NCI-H524 treated with DMSO at 0.1 percent for 48 hours (cell line): ENCODE measurements at places on chromosomes 2 and 18.

DNA sequence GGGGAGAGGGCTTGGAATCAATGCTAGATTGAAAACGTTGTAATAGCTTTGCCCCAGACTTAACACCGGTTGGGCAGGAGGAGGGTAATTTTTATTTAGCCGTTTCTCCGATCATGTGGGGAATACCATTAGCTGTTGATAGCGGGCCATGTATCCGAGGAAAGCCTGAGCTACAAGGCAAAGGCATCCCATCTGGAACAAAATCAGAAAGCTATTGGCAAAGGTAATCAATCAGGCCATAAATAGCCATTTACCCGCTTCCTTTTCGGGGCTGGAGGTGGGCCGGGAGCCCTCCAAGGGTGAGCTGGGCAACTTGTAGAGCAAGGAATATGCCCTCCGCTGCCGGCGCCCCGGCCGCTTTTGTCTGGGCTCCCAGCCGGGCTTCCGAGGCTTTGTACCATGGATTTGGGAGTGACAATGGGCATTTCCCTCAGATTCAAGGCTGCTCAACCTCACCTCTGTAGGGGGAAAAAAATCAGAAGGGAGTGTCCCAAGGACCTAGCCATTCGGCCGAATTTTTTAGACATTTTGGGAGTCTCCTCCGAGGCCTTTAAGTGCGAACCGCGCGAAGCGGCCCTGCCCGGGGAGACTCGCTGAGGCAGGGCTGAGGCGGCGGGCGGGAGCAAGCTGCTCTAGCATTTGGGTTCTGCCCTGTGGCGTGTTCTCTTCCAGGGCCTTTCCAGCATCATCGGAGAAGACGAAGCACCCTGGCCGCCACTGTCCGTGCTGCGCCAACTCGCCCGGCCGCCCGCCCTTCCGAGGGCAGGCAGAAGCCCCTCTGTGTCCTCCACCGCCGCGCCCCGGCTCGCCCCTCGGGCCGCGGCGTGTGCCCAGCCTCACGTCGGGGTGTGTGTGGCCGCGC is 1.1 kb upstream of the HOXD9 start:
- no peak for DNase-seq

- peak; percentile 60 for DNase-seq
These were observed 262.3 kb downstream of the NRXN1 start for GRCh38 chr2:50769406-50770181.

DNA sequence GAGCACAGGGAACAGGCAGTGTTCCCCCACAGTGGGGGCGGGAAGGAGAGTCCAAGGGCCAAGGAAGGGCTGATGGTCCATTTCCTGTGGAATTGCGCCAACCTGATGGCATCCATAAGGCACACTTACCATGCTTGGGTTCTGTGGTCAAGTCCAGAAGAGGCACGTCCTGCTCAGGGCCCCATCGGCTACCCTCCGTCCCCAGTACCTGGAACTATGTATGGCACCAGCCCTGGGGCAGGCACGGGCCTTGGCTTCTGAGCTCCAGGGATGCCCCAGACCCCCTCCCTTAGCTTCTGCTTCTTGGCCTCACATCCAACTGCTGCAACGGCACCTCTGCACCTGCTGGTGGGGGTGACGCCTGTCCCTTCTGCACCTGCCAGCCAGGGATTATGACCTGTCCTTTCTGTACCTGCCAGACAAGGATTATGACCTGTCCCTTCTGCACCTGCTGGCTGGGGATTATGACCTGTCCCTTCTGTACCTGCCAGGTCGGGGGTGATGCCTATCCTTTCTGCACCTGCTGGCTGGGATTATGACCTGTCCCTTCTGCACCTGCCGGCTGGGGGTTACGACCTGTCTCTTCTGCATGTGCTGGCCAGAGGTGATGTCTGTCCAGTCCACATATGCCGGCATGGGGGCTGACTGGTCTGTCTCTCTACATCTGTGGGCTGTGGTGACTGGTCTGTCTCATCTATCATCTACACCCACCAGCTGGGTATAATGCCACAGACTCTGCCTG is 45.4 kb upstream of the SNTG2 start:
- no peak for DNase-seq

DNA sequence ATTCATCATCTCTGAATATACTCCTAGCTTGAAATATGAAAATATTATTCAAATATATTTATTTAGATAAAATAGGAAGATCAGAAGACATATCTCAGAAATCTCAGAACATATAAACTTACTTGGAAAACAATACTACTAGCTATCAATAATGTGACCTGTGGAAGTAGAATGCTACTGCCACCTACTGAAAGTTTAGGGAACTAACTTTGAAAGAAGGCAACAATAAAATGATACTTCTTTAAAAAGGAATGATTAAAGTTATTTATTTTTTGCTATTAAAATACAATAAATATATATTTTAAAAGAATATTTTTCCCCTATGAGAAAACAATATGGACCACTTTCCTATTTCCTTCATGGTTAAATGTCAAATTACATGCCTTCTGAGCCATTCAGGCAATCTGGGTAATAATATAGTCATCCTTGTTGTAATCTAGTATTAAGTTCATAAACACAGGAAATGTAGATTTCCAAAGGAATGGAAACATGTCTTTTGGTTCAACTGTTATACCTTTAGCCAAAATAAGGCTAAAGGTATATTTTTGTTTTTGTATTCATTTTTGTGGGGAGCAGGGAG is 26.0 kb downstream of the ACADL start:
- no peak for DNase-seq

DNA sequence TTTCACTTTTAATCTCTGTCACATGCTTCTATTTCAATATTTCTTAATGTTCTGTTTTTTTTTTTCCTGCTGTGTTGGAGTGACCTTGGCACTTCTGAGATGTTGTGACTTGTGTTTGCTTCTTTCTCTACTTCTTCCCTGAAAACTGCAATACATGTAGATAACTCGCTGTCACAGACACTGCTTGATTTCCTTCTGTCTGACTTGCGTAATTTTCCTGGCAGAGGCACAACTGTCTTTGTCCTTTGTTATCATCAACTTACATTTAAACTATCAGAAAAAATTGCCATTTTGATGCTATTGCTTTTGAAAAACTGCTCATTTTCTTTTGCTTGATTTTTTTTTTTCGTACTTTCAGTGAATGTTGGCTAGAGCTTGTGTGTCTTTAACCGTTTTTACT is 69.0 kb downstream of the BABAM2 start:
- DNase-seq = no peak

GRCh38 chr18:47601581-47602272 is 328.7 kb downstream of the SMAD2 start:
- no peak for DNase-seq

DNA sequence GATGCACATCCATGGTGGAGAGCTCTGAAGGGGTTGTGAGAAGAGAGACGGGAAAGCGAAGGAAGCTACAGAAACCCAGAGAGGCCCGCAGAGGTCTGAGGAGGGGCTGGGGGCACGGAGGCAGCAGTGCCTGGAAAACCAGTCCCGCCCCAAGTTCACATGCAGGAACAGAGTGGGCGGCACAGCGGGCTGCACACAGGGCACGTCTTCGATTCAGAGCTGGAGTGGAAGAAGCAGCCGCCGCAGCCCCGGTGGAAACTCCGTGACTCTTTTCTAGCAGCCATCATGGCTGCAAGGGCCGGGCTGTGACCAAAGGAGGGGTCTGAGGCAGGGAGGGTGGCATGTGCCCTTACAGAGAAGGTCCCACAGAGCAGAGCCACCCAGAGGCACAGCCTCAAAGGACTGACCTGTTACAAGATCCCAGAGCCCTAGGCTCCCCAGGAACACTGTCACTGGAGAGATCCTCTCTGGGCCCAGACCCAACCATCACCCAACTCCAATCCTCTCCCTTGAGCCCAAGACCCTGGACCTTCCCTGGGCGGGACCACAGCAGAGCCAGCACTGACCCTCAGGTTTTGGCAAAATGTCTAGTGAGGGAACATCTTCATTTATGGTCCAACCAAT is 10.7 kb downstream of the PRKAG3 start:
- no peak for DNase-seq

DNA sequence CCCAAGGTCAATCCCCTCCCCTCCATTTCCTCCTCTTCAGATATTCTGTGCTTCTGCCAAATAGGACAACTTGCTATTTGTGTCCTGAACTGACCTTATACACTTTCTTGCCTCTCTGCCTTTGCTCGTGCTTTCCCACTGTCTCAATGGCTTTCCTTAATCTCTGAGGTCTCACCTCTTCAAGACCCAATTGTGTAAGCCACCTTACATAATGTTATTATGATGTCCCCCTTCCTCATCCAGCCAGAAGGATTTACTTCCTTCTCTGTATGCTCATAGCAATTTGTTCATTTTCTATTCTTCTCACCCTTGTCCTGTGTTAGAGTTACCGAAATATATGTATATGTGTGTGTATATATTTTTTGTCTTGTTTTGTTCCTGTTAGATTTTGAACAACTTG is 26.9 kb upstream of the DARS1 start:
- DNase-seq = no peak

DNA sequence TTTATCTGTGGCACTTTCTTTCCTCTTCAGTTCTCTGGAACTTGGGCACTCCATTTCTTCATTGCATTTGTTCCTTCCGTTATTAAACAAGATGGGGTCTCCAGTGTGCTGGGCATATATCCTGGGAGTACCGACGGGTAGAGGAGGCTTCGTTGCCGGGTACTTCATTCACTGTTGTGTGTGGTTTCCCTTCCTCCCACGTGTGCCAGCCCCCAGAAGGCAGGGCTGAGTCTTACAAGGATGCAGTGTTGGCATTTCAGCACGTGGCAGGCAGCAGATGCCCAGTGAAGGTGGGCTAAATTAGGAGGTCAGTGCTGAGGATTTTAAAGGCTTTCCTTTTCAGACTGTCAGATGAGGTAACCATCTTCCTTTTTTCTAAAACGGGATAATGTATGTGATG is 58.6 kb downstream of the MGAT5 start:
- no peak for DNase-seq

DNA sequence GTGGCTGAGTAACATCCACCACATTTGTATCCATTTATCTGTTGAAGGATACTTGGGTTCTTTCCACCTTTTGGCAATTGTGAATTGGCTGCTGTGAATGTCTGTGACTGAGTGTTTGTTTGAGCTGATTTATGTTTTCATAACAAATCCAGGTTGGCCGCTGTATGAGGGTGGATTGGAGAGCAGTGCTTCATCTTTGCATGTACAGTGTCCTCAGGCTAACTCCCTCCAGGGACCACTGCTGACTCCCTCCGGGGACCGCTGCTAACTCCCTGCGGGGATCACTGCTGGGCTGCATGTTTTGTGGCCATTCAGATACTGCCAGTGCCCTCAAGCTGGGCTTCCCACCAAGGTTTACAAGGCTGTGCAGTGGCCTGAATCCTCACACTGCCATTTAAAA is 10.2 kb downstream of the BOK start:
- DNase-seq = no peak

DNA sequence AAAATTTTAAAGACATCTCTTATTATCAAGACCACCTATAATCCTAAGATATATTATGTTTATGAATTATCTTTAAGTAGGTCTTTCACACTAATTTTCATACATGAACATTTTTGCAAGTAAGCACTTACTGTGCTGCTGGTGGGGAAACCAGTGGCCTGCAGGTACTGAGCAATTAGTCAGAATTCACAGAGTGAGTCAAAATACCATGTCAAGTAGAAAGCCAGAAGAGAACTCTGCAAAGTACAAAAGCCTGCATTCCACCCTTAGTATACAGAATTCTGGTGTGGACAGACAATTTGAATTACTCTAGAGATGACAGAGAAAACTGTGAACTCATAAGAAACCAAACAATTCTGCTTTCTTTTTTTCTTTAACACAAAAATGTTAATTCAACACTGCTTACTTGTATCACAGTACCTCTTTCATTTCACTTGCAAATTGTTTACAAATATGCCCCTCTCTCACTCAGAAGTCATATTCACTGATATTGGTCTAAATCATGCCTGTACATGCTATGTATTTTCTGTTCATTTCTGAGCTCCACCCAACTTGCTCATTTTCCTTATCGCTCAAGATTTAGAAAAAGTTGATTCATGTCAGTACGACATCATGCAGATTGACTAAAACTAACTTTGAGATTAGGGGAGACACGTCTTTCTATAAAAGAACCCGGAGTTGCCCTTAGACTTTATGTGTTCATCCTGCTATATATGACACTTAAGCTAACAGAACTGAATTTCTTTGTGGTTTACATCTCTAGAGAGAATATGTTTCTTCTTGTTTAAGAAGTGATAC is 182.9 kb downstream of the IKZF2 start:
- no peak for DNase-seq

GRCh38 chr18:29753379-29753778 is 1289.2 kb downstream of the DSC3 start:
- DNase-seq = no peak
